ENCODE measurements at places on chromosomes 6 and 20.

GRCh38 chr6:1271071-1271763 lies 40.7 kb upstream of the FOXQ1 start:
- DNase-seq: no peak

DNA sequence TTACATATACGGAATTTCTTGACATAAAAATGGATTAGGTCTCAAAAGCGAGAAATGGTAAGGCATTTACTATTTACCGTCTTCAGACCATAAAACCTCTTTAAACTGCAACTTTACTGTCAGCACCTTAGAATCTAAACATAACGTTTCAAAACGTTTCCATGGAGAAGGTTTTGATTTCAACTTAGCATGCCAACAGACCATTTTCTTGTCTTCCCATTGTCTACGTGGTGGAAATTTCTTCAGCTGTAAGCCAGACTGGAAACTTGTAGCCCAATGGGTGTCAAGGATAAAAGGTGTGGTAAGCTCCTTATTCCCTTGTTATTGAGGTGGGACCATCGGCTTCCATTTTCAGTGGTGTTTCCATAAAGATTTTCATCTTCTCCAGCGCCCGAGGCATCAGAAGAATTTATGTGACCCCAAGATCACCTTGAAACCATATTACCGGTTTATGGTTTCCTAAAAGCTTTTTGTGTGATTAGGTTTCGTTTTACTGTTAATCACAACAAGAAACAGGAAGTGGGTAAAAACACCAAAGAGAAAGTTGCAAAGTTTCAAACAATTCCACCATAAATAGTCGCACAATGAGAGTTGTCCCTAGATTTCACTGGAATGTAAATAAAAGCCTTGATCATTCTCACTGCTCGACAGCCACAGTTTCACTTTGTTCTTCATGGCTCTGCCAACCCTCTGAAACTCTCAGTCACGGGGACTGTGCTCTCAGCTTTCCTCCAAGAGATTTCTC lies 63.0 kb upstream of the CD2AP start:
- DNase-seq: no peak

DNA sequence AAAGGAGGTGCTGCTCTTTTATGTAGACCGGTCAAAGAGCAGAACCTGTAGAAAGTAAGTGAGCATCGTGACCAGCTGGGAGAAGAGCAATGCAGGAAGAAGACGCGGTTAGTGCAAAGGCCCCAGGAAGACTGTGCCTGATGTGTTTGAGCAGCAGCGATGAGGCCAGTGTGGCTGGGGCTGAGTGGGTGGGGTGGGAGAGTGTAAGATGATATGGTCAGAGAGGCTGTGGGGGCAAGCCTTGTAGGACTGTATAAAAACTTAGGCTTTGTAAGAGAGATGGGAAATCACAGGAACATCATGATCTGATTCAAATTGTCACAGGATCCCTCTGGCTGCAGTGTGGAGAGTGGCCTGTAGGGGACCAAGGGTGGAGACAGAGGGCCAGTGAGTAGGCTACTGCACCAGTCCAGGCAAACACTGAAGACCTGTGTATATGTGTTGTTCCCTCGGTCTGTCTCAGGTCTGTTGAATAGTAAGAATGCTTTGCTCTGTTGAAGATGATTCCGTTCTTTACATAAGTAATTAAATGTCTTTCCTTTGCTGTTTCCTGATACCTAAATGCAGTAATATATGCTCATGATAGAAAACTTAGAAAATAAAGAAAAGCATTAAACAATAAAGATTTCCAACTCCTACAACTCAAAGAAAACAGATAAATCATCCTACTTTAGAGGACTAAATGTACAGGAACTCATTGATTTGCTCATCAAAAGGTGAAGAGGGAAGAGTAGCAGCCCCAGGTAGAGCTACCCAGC lies 23.6 kb upstream of the WFDC2 start:
- DNase-seq: no peak

DNA sequence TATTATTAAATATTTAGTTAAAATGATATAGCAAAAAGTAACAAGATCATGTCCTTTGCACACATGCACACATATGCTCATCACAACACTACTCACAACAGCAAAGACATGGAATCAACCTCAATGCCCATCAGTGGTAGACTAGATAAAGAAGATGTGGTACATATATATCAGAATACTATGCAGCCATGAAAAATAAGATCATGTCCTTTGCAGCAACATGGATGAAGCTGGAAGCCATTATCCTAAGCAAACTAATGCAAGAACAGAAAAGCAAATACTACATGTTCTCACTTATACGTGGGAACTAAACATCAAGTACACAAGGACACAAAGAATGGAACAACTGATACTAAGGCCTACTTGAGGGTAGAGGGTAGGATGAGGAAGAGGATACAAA lies 14.3 kb downstream of the AK9 start:
- no peak for DNase-seq

- DNase-seq: no peak
Observed at GRCh38 chr20:45953672-45954071, 18.3 kb downstream of the ZNF335 start.

GRCh38 chr6:28657769-28658465 lies 132.2 kb downstream of the GPX5 start:
- peak; percentile 8 for DNase-seq

DNA sequence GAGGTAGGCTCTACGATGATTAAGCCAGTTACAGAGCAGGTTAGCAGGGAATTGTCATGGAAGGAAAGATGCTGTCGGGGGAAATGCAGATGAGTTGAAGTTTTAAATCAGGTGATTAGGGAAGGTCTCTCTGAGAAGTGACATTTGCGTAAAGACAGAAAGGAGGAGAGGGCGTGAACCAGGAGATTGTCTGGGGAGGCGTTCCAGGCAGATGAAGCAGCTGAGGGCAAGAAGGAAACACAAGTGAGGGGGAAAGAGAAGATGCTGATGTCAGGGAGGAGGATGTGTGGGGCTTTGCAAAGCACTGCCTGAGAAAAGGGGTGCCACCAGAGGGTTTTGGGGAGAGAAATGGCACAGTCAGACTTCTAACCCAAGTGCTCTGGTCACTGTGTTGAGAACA lies 2.5 kb upstream of the TMEM14B start:
- no peak for DNase-seq

GRCh38 chr6:142771162-142771561 lies 173.8 kb downstream of the HIVEP2 start:
- no peak for DNase-seq

DNA sequence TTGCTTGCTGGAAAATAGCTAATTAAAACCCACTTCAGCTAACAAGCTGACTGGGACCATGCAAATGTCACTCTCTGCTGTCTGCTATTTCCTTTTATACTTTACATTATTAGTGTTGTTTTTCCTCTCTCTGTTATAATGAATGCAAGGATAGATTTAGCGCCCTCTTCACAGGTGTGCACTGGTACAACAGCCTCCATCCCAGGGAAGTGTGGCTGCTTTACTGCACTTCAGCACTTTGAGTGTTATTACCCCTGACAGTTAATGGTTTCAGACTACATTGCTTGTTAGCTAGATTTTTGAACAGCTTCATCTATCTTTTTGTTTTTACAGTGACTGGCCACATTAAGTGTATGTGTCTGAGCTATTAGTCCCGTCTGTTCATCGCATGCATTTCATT lies 405.7 kb downstream of the RNF144B start:
- no peak for DNase-seq

- no peak for DNase-seq
Observed at GRCh38 chr20:38346741-38347140, 459 bp downstream of the LBP start.

DNA sequence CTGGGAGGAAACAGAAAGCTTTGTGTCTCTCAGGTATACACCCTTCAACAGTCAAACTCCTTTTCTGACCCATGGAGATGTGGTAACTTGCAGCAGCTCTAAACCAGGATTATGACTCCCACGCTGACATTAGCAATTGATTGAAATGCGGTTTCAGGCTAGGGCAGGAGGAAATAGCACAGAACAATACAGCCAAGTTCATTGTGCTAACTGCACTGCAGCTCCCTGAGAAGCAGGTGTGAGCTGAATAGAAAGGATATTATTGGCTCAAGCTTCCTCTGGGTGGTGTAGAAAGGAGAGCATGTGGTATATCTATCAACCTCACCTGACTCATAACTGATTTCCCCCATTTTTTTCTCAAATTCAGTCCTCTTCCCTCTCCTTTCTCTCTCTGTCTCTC lies 612.3 kb upstream of the BTBD3 start:
- DNase-seq: no peak

Measured in T follicular helper cell (primary cell).